Upper lobe of right lung (tissue), 1 donor: ENCODE measurements at places on chromosomes 16 and 17. TPM values are rescaled to one million over a fixed set of nuclear protein-coding genes. Genes with fewer than 3 reads are reported as not detected.

The TAC4 gene
- total RNA-seq = not detected

The ALOX12B gene
- total RNA-seq = not detected

The ADCY7 gene
- total RNA-seq = 88.1 TPM

The GLP2R gene
- 1.8 TPM for total RNA-seq

The SF3B3 gene
- 174 TPM for total RNA-seq

The TAX1BP3 gene
- 108 TPM for total RNA-seq

The NLRC3 gene
- total RNA-seq = 5.5 TPM

The ZP2 gene
- total RNA-seq = 0.67 TPM

The TBC1D3G gene
- not detected for total RNA-seq

The LGALS9B gene
- not detected for total RNA-seq

The CBX2 gene
- 3.4 TPM for total RNA-seq

The KCNJ18 gene
- total RNA-seq = not detected

The ATP2A3 gene
- 44.4 TPM for total RNA-seq

The MEIOC gene
- not detected for total RNA-seq

The PRM1 gene
- total RNA-seq = not detected

The TBC1D28 gene
- not detected for total RNA-seq

The KRT27 gene
- 0.55 TPM for total RNA-seq

The KCNJ16 gene
- total RNA-seq = 0.35 TPM

The PRSS21 gene
- 17.1 TPM for total RNA-seq

The ABCC6 gene
- total RNA-seq = 42.5 TPM

The TRPV2 gene
- total RNA-seq = 86.5 TPM

The CRHR1 gene
- total RNA-seq = not detected

The SDR42E2 gene
- total RNA-seq = 0.14 TPM

The MT2A gene
- total RNA-seq = 349 TPM

The KRT16 gene
- total RNA-seq = not detected

The PPP4C gene
- 74.2 TPM for total RNA-seq

The RCVRN gene
- total RNA-seq = 0.17 TPM

The GSDMA gene
- 0.29 TPM for total RNA-seq

The TP53TG3D gene
- total RNA-seq = 1.3 TPM

The SCNN1B gene
- total RNA-seq = 50.3 TPM
